ENCODE measurements at places on chromosomes 5 and 9.

GRCh38 chr5:148991566-148991965 lies 71.3 kb downstream of the SH3TC2 start:
- no peak for DNase-seq

- peak; percentile 65 for DNase-seq
Measured at GRCh38 chr5:133240425-133241091, 188.7 kb downstream of the HSPA4 start.

- DNase-seq = no peak
Measured at GRCh38 chr9:34624475-34625185, 4.2 kb downstream of the ARID3C start.

DNA sequence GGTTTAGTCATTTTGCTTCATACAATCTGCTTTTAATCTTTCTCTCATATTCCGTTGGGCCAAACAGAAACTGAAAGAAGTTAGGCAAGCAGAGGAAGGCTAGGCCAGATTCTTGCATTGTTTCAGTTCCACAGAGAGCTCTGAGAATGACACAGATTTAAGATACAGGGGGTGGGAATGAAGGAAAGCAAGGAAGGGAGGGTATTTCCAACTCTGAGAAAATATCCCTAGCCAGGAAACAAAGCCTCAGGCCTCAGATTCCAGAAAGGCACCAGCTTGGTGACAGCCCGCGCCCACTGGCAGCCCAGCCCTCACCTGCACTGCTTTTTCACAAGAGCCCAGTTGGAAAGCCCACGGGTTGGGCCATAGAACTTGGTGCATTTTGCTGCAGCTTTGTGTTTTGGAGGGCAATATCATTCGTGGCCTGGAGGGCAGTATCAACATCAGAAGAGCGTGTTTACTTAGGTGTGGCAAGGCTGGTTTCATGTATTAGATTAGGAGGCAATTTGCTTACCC lies 63.5 kb downstream of the ENC1 start:
- DNase-seq = no peak

- no peak for DNase-seq
Measured at GRCh38 chr9:14806941-14807520, 84.5 kb upstream of the CER1 start.

GRCh38 chr5:96527768-96528661 lies 95.0 kb upstream of the PCSK1 start:
- no peak for DNase-seq

DNA sequence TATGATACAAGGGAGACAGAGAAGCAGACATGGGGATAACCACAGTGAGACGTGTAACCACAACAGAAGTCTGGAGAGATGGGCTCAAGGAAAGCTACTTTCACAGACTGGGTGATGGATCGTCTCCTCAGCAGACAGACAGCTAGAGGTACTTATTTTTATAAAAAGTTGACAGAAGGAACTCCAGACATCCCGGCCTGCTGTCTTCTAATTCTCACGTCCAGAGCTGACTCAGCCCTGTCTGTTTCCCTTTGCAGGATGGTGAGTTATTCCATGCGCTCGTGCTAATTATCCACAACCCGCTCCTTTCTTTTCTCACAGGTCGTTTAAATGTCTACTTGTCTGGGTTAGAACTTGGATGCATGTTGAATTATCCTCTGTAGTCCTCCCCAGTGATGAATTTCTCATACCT lies 304.5 kb downstream of the CWC27 start:
- no peak for DNase-seq

GRCh38 chr5:72085319-72085718 lies 22.0 kb upstream of the MAP1B start:
- DNase-seq = no peak

- DNase-seq = peak; percentile 49
Measured at GRCh38 chr5:96936431-96937320, 796 bp downstream of the LNPEP start.

GRCh38 chr9:33129251-33129885 lies 37.8 kb downstream of the B4GALT1 start:
- no peak for DNase-seq

- no peak for DNase-seq
Measured at GRCh38 chr9:134206311-134207300, 42.2 kb upstream of the RNU6ATAC start.

DNA sequence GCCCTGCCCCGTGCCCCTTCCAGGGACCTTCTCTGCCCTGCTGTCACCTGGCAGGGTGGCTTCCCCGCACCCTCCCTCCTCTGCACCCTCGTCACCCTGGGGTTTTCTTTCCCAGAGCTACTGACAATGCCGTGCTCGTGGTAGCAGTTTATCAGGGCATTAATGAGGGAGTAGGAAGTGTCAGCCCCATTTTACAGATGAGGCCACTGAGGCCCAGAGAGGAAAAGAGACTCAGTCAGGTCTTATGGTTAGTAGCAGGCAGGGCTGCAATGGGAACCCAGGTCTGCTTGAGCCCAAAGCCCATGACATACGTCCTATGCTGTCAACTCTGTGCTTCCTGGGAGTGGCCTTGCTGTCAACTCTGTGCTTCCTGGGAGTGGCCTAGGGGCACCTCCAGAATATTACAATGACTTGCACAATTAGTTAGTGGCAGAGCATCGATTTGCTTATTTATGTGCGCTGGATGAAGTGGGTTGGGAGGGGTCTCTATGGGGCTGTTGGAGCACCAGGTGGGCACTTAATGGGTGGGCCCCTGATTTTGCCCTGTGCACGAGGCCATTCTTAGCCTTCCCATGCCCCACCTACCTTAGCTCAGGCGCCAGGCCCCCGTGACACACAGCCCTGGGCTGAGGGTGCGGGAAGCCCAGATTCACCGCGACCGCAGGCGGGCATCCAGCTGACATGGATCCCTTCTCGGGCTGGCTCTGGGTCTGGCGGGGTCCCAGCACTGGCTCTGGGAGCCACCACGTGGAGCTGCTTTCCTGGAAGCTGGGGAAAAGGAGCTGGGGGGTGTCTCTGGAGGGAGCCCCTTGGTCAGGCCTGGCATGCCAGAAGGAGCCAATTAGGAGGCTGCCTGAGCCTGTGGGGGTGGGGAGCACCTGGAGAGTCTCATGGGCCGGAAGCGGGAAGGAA lies 82.0 kb upstream of the ORM1 start:
- DNase-seq = no peak

DNA sequence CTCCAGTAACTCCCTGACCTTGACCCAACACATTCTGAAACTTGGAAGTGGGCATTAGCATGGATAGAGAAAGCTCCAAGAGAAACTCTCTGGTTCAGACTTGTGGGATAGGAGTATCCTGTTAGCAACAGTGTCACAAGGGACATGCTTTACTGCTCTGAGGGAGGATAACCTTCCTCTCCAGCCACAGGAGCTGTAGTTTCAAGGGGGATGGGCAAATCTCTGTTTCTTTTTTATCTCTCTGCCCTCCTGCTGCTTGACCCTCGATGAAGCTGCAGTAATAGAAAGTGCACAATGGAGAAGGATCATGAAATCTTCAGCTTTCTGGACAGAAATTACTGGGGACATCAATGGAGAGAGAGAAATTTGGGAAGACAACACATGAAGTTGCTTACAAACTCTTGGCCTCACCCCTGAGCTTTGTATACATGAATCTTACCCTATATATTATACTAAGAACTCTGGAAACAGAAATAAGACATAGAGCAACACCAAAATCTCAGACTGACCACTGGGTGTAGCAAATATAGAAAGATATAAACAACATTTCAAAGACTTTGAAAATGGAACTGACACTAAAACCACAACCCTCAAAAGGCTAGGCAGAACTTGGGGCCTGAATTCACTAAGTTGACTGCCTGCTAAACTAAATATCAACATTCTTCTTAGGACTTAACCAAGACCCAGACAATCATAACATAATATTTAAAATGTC lies 471.0 kb upstream of the MEF2C start:
- no peak for DNase-seq

DNA sequence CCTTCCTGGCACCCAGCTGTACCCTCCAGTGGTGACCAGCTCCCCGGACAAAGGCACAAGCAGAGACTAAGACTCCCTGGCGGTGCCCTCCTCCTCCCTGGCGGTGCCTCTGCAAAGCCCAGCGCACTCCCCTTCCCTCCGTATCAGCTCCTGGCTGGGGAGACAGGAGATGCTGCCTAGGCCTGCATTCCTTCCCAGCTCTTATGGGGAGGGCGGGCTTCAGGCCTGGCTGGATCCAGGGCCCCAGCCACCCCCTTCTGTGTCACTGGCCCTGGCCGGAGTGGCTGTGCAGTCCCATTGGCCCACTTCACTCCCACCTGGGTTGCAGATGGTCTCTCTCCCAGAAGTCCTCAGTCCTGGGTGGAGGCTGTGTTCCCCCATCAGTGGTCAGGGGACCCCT lies 6.4 kb downstream of the LCN12 start:
- DNase-seq = no peak

- no peak for DNase-seq
Measured at GRCh38 chr5:151577566-151577965, 13.6 kb downstream of the FAT2 start.

GRCh38 chr5:137563301-137563645 lies 64.1 kb upstream of the SPOCK1 start:
- DNase-seq = no peak

- DNase-seq = no peak
Measured at GRCh38 chr5:67793418-67793817, 422.1 kb upstream of the PIK3R1 start.

GRCh38 chr5:161094411-161094810 lies 242.4 kb upstream of the ATP10B start:
- no peak for DNase-seq

DNA sequence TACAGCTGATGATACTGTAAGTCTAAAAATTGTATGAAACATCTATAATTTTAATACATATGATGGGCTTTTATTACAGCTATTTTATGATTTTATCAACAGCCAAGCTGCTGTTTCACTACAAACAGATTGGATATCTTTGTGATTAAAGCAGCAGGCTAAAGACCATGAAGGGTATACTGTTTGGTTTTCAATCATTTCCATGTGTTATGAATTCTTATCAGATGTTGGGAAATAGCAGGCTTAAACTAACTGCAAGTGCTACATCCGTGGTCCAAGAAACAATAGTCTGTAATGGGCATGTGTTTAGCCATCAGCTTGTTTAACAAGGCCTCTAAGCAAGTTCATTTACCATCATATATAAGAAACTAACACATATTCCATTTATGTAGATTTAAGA lies 107.5 kb downstream of the CWC27 start:
- no peak for DNase-seq

- DNase-seq = no peak
Measured at GRCh38 chr5:132802044-132802684, 10.9 kb upstream of the SOWAHA start.

- no peak for DNase-seq
Measured at GRCh38 chr9:20853866-20854265, 169.8 kb downstream of the FOCAD start.

DNA sequence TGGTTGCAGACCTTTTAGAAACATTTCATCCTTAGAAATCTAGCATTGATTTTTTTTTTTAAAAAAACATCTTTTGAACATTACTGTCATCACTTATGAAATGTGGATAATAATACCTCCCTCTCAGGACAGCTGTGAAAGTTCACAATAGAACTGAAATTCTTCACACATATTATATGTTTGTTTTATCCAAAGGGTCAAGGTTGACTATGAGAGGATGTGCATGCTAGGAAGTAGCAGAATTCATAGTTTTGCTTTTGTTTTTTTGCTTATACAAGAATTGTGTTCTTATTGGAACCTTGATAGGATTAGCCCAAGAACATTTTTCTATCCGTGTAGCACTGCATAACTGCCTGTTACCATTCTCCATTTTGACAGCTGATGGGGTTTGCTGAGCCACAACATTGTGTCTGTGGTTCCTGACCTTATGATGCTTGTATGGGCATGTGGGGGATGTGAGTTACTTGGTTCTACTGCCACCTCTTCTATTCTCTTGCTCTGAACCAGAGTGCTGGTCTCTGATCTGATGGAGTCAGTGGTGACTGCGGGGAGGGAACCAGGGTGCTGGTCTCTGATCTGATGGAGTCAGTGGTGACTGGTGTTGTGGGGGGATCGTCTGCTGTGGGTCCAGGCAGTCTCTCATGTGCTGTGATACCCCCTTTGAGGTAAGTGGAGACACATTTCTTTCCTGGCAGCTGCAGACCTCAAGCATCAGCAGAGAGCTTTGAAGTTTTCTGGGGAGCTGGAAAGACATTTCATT lies 27.1 kb upstream of the ACTBL2 start:
- no peak for DNase-seq

DNA sequence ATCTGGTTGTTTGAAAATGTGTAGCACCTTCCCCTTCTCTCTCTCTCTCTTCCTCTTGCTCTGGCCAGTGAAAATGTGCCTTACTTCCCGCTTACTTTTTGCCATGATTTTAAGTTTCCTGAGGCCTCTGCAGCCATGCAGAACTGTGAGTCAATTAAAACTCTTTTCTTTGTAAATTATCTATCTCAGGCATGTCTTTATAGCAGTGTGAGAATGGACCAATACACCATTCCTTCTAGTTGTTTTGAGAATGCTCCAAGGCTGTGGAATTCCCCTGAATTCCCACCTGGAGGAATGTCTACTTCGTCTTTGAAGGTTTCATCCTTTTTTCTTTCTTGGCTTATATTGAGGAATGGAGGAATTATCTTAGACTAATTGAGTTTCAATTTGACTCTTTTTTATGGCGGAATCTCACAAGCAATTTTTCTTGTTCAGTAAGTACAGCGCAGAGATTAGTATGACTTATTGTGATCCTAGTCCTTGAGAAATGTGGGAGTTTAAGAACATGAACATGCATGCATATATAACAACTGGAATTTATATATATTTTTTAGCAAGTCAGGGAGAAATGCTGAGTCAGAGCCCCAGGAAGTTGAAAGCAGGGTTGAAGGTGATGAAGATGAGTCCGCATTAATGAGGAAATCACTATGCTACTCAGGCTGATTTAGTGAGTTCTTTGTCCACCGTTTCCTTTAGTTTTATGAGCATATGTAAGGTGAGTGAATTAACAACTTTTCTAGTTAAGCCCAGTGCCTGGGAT lies 488.1 kb upstream of the ADAMTS16 start:
- DNase-seq = no peak

DNA sequence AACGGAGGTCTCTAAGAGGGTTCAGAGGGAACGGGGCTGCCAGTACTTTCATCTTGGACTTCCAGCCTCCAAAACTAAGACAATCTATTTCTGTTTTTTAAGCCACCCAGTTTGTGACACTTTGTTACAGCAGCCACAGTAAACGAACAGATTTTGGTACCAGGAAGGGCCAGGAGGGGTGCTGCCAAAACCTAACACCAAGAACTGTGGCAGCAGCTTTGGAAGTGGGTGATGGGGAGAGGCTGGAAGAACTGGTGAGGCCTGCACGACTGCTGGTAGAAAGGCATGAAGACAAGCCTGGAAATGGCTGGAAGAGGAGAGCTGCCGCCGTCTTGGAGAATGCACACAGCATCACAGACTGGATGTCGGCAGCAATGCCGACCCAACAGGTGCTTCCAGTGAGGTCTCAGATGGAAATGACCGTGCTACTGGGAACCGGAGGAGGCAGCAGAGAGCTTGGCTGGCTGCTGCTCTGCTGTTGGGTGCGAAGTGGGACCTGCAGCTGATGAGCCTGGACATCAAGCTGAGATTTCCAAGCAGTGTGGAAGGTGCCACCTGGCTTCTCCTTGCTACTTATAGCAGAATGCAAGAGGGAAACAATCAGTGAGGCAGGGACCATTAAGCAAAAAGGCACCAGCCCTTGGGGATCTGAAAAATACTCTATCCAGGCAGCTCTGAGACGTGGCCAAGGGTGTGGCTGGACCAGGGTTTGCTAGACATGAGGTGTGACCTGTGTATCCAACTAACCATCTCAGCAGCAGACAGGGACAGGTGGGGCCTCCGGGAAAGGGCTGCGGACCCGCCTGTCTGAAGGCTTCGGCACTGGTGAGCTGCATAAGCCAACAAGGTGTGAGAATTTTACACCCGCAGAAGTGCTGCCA lies 4.7 kb upstream of the TMEM210 start:
- DNase-seq = peak; percentile 34
